H1 (cell line): ENCODE measurements at places on chromosomes 2 and 18. TPM values are rescaled to one million over a fixed set of nuclear protein-coding genes. Genes with fewer than 3 reads are reported as not detected.

NTSR2 gene
- not detected in 2 replicates for total RNA-seq

DNA sequence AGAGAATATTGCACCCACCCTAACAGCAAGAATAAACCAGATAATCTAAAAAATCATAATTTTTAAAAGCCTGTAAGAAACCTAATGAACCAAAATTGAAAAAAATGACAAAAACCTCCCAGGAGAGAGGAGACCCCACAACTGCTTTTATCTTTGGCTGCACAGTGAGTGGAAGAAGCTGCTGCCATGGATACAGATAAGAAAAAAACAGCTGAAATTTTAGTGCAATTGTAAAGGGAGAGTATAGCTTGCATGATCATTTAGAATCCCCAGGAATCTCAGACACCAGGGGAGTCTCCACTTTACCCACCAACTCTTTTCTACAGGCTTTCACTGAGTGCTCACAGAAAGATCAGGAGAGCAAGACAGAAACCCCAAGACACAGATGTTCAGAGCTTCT lies 338.1 kb upstream of the NCKAP5 start:
- DNase-seq, result no peak
- no peak overlapping the region for H3K4me3 ChIP-seq
- H3K27ac ChIP-seq, result no peak overlapping the region
- H3K4me1 ChIP-seq, result no peaks in the 10 kb centered on the region

DNA sequence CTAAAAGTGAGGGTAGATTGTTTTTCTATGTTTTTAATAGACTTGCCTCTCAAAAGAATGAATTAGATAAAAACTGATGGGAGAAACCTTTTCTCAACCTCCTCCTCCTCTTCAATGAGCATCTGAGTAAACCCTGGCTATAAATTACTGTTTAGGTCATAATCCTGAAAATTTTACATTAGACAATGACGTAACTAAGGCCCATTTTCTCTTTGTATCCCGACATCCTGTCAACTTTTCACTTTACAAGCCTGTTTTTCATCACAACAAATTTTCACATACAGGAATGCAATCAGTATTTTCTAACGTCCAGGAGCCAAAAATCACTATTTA lies 1.3 kb downstream of the SPIRE1 start:
- H3K4me3 ChIP-seq, result peak overlapping the region; percentile 84; the same call in 1 of the 2 replicates
- H3K27ac ChIP-seq, result no peak overlapping the region
- H3K36me3 ChIP-seq, result no peaks in the 10 kb centered on the region
- H3K27me3 ChIP-seq, result peaks cover 12% of the 10 kb centered on the region
- no peaks in the 10 kb centered on the region for H3K4me1 ChIP-seq
- DNase-seq, result no peak

- H3K27me3 ChIP-seq, result no peaks in the 10 kb centered on the region
- no peaks in the 10 kb centered on the region; the same call in 1 of the 2 replicates for H3K4me1 ChIP-seq
- DNase-seq, result no peak
- no peaks in the 10 kb centered on the region for H3K36me3 ChIP-seq
- no peak overlapping the region for H3K27ac ChIP-seq
These were observed 104.4 kb downstream of the POLR1A start for GRCh38 chr2:86001326-86001725.

L3MBTL4 gene
- total RNA-seq, result 2.1 and 2.4 TPM in 2 replicates

GRCh38 chr2:29848566-29849310 lies 72.6 kb downstream of the ALK start:
- no peak overlapping the region for H3K4me3 ChIP-seq
- 0 out of 2 replicates have a peak, but pooled peaks cover 3% of the 10 kb centered on the region for H3K4me1 ChIP-seq
- no peak overlapping the region for H3K27ac ChIP-seq
- no peaks in the 10 kb centered on the region for H3K27me3 ChIP-seq

GRCh38 chr2:217085543-217085942 lies 225.7 kb upstream of the TNP1 start:
- no peaks in the 10 kb centered on the region for H3K4me1 ChIP-seq
- H3K27ac ChIP-seq, result no peak overlapping the region
- H3K27me3 ChIP-seq, result no peaks in the 10 kb centered on the region
- H3K36me3 ChIP-seq, result no peaks in the 10 kb centered on the region
- DNase-seq, result no peak
- no peak overlapping the region for H3K4me3 ChIP-seq

NT5C1B gene
- total RNA-seq, result not detected in 2 replicates

MAIP1 gene
- total RNA-seq, result 28.5 and 32.0 TPM in 2 replicates

ASTL gene
- 0.60 and 0.75 TPM in 2 replicates for total RNA-seq

- H3K27ac ChIP-seq, result no peak overlapping the region
- H3K4me3 ChIP-seq, result no peak overlapping the region
- H3K36me3 ChIP-seq, result no peaks in the 10 kb centered on the region
- H3K27me3 ChIP-seq, result no peaks in the 10 kb centered on the region
These were observed 36.4 kb upstream of the SLC1A4 start for GRCh38 chr2:64952511-64953482.

G6PC2 gene
- not detected in 2 replicates for total RNA-seq

TUBA4B gene
- 0.24 TPM in 1 of 2 replicates, not detected in the other for total RNA-seq

DNA sequence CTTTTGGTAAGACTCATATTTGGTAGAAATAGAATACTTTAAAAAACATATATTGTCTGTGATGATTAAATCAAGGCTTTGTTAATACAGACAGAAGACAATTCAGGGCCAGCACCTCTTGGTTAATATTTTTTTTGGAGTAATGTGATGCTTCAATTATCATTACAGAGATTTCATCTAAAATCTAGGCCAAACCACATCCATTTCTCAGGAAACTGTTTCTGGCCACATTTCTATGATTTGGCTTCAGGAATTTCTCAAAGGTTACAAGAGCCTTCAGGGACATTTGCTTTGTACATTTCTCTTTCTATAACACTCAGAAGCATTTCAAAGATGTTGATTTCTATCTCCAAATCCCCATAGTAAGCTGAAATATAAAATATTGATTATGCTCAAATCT lies 614.9 kb downstream of the LRP1B start:
- no peaks in the 10 kb centered on the region for H3K27me3 ChIP-seq
- H3K36me3 ChIP-seq, result no peaks in the 10 kb centered on the region
- DNase-seq, result no peak
- no peak overlapping the region for H3K27ac ChIP-seq
- H3K4me1 ChIP-seq, result no peaks in the 10 kb centered on the region
- H3K4me3 ChIP-seq, result no peak overlapping the region

GRCh38 chr2:28901202-28901601 lies 6.7 kb downstream of the WDR43 start:
- peaks cover 46% of the 10 kb centered on the region for H3K36me3 ChIP-seq
- no peaks in the 10 kb centered on the region for H3K27me3 ChIP-seq
- H3K27ac ChIP-seq, result no peak overlapping the region
- DNase-seq, result no peak

GRCh38 chr2:108288534-108289106 lies at the start of gene SULT1C2:
Gene SULT1C2, plus strand, starts transcription at chr2:108288895. Its CDS starts 4,773 bp downstream, at chr2:108293668.
- peaks cover 13% of the 10 kb centered on the region; the same call in 1 of the 2 replicates for H3K4me1 ChIP-seq
- H3K36me3 ChIP-seq, result no peaks in the 10 kb centered on the region
- no peak within 1 kb of the TSS for H3K4me3 ChIP-seq

DNA sequence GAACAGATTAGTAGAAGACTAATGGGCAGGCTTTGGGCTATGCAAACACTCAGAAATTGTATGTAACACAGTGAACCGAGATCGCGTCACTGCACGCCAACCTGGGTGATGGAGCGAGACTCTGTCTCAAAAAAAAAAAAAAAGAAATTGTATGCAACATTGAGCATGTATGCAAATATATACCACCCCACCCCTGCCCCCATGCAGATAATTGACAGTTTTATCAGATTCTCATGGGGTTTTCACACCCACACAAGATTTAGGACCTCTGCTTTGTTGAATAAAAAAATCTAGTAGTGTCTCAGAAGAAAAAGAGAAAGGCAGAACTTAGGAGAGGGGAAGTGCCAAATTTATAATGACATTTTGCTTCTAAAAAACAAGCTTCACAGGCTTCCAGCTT lies 131.6 kb upstream of the FN1 start:
- H3K27me3 ChIP-seq, result no peaks in the 10 kb centered on the region
- no peaks in the 10 kb centered on the region for H3K36me3 ChIP-seq
- H3K4me1 ChIP-seq, result no peaks in the 10 kb centered on the region
- no peak overlapping the region for H3K27ac ChIP-seq
- no peak overlapping the region for H3K4me3 ChIP-seq
- DNase-seq, result no peak

BMP10 gene
- total RNA-seq, result not detected in 2 replicates

LYG2 gene
- not detected in 2 replicates for total RNA-seq

CLEC4F gene
- total RNA-seq, result not detected in 2 replicates

GRCh38 chr18:74610051-74610615 lies 12.5 kb downstream of the ZNF407 start:
- DNase-seq, result no peak
- no peaks in the 10 kb centered on the region for H3K4me1 ChIP-seq
- no peak overlapping the region for H3K27ac ChIP-seq
- no peaks in the 10 kb centered on the region for H3K36me3 ChIP-seq

GRCh38 chr2:131646669-131647297 lies 119.1 kb downstream of the CCDC74A start:
- H3K27ac ChIP-seq, result no peak overlapping the region
- H3K27me3 ChIP-seq, result no peaks in the 10 kb centered on the region
- DNase-seq, result no peak
- no peak overlapping the region for H3K4me3 ChIP-seq
- H3K36me3 ChIP-seq, result no peaks in the 10 kb centered on the region

EPB41L3 gene
- 12.8 and 16.1 TPM in 2 replicates for total RNA-seq

GRCh38 chr2:67388680-67389079 lies 8.5 kb upstream of the ETAA1 start:
- H3K36me3 ChIP-seq, result no peaks in the 10 kb centered on the region
- H3K27ac ChIP-seq, result no peak overlapping the region; the same call in 1 of the 2 replicates
- no peaks in the 10 kb centered on the region for H3K27me3 ChIP-seq
- no peak overlapping the region for H3K4me3 ChIP-seq

DNA sequence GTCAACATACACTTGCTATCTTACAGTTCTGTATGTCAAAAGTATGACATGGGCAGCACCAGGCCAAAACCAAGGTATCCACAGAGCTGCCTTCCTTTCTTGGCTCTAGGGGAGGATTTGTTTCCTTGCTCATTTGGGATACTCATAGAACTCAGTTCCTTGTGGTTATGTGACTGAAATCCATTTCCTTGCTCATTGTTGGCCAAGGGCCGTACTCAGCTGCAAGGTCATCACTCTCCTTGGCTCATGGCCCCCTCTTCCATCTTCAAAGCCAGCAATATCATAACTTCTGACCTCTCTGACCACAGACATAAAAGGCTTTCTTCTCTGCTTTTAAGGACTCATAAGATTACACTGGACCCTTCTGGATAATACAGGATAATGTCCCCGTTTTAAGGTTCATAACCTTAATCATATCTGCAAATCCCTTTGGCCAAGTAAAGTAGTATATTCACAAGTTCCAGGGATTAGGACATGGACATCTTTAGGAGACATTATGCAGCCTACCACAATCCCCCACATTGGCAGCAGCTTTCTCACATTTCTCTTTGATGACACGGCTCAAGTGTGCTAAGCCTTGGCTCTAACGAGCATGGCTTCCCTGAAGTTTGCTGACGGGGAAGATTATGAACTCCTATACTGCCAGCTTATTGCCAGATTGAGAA lies 20.9 kb downstream of the TMEM237 start:
- no peaks in the 10 kb centered on the region for H3K4me1 ChIP-seq
- no peak overlapping the region for H3K4me3 ChIP-seq
- peaks cover 19% of the 10 kb centered on the region for H3K36me3 ChIP-seq
- no peaks in the 10 kb centered on the region for H3K27me3 ChIP-seq

GRCh38 chr2:58110765-58111164 lies 64.2 kb downstream of the VRK2 start:
- no peak overlapping the region for H3K27ac ChIP-seq
- no peaks in the 10 kb centered on the region for H3K36me3 ChIP-seq
- H3K4me1 ChIP-seq, result peaks cover 2% of the 10 kb centered on the region

ARHGAP15 gene
- total RNA-seq, result not detected in 2 replicates

SP140 gene
- 1.3 and 1.7 TPM in 2 replicates for total RNA-seq

IL36A gene
- total RNA-seq, result not detected in 2 replicates

DNA sequence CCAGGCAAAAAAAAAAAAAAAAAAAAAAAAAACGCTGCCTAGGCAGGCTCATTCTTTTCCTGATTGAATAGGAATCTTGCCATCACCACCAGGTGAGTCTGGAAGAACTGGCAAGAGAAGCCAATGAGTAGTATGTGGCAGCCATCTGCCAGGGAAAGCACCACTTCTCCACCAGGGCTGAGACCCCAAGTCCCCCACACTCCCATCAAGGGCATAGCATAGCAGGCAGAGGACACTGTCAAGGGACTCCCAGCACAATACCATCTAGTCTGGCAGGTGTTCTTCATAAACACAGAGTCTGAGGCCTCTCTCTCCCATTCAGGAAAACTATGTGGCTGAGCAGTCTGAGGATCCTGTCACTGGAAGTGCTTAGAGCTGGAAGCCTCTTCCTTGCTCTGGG lies 538.1 kb upstream of the DSEL start:
- no peak overlapping the region for H3K27ac ChIP-seq
- peaks cover 3% of the 10 kb centered on the region; the same call in 1 of the 2 replicates for H3K4me1 ChIP-seq
- no peaks in the 10 kb centered on the region for H3K27me3 ChIP-seq
- no peaks in the 10 kb centered on the region for H3K36me3 ChIP-seq
- H3K4me3 ChIP-seq, result no peak overlapping the region
- DNase-seq, result no peak

STON1 gene
- total RNA-seq, result 10.1 and 10.4 TPM in 2 replicates

DNA sequence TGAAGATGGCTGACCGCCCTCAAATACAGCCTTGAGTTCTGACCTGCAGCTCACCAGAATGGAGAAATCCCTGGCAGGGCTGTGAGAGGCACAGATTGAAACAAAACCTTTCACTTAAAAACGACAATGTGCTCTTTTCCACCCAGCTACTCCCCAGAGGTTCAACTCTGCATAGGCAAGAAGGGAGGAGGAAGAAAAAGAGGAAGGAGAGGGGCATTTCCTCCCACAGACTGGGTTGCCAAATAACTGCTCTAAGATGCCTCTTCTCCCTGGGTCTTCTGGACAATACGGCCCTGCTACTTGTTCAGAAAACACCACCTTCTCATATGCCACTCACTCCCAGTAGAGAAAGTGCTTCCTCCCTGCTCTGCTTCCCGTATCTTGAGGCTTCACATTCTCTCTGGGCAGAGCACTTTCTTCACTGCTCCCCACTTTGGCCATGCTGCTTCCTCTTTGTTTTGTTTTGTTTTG lies 136.4 kb upstream of the SLC1A4 start:
- no peak overlapping the region for H3K4me3 ChIP-seq
- no peak for DNase-seq
- H3K27me3 ChIP-seq, result no peaks in the 10 kb centered on the region
- H3K36me3 ChIP-seq, result no peaks in the 10 kb centered on the region
- H3K27ac ChIP-seq, result no peak overlapping the region

FKBP1B gene
- 47.6 and 50.8 TPM in 2 replicates for total RNA-seq

- H3K4me3 ChIP-seq, result no peak overlapping the region; the same call in 1 of the 2 replicates
- H3K27me3 ChIP-seq, result peaks cover 38% of the 10 kb centered on the region
- H3K36me3 ChIP-seq, result no peaks in the 10 kb centered on the region
- no peak for DNase-seq
These were observed 1.4 kb downstream of the DOCK10 start for GRCh38 chr2:225040856-225041206.

TTN gene
- 6.9 and 9.7 TPM in 2 replicates for total RNA-seq

TCF23 gene
- total RNA-seq, result not detected in 2 replicates
